Ascending aorta (tissue), 2 donors: ENCODE measurements at places on chromosomes 7 and 10. TPM values are rescaled to one million over a fixed set of nuclear protein-coding genes. Genes with fewer than 3 reads are reported as not detected.

The IFIT2 gene
- total RNA-seq: 0.85 TPM

The LIPF gene
- total RNA-seq: 7.1 TPM

- no peak overlapping the region for H3K27ac ChIP-seq
- H3K27me3 ChIP-seq: no peaks in the 10 kb centered on the region
- H3K4me3 ChIP-seq: no peak overlapping the region
- H3K4me1 ChIP-seq: no peaks in the 10 kb centered on the region
- DNase-seq: no peak
These were observed 13.1 kb upstream of the TMEM213 start for GRCh38 chr7:138784692-138785091.

- H3K27me3 ChIP-seq: no peaks in the 10 kb centered on the region
- no peaks in the 10 kb centered on the region for H3K4me1 ChIP-seq
- H3K36me3 ChIP-seq: peaks cover 4% of the 10 kb centered on the region
- H3K4me3 ChIP-seq: no peak overlapping the region
- DNase-seq: no peak
These were observed 224.3 kb downstream of the ELFN1 start for GRCh38 chr7:1894313-1894900.

DNA sequence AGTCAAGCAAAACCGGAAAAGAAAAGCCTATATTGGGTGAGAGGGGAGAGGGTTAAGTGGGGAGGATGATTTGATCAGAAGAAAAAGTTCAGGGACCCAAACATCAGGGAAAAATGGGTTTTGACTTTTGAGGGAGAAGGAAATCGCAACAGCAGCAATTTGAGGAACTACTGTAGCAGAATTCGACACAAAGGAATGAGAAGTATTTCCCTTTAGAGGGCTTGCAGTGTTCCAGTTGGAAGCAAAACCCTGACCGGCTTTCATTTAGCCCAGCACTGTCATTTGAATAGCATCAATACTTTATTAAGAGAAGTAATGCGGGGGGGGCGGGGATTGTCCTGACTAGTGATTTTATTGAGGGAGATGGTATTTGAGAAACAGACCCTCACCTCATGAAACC, 37.2 kb upstream of the GATA3 start:
- DNase-seq: no peak
- H3K27me3 ChIP-seq: no peaks in the 10 kb centered on the region
- H3K36me3 ChIP-seq: peaks cover 16% of the 10 kb centered on the region
- H3K4me1 ChIP-seq: no peaks in the 10 kb centered on the region
- H3K4me3 ChIP-seq: no peak overlapping the region
- no peak overlapping the region for H3K27ac ChIP-seq

DNA sequence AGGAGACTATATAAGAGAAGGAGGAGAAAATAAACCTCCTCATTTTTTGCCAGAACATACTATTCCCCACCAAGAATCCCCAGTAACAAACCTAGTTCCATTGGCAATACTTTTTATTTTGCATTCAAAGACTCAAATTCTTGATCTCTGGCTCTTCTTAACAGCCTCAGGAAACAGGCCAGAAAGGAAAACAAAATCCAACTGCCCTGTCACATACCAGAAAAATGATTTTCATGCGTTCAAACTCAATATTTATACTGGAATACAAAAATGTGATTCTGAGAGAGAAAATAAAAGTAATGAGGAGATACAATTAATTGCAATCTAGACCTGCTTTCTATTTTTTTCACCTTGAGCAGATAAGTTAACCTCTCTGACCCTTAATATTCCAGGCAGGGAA, 435.9 kb upstream of the AUTS2 start:
- no peak for DNase-seq
- no peaks in the 10 kb centered on the region for H3K27me3 ChIP-seq
- H3K4me3 ChIP-seq: no peak overlapping the region

GRCh38 chr10:6597478-6597877, 17.4 kb upstream of the PRKCQ start:
- no peaks in the 10 kb centered on the region for H3K36me3 ChIP-seq
- H3K4me1 ChIP-seq: no peaks in the 10 kb centered on the region
- no peak for DNase-seq
- no peaks in the 10 kb centered on the region for H3K27me3 ChIP-seq
- H3K4me3 ChIP-seq: no peak overlapping the region

- no peaks in the 10 kb centered on the region for H3K27me3 ChIP-seq
- no peak overlapping the region for H3K4me3 ChIP-seq
- H3K27ac ChIP-seq: no peak overlapping the region
- DNase-seq: no peak
These were observed 38.1 kb downstream of the COL1A2 start for GRCh38 chr7:94432817-94433216.

The DRGX gene
- not detected for total RNA-seq

The EVX1 gene
- total RNA-seq: not detected

GRCh38 chr7:113610572-113610971, 308.2 kb downstream of the PPP1R3A start:
- no peaks in the 10 kb centered on the region for H3K4me1 ChIP-seq
- H3K27ac ChIP-seq: no peak overlapping the region
- no peak for DNase-seq
- no peak overlapping the region for H3K4me3 ChIP-seq
- no peaks in the 10 kb centered on the region for H3K36me3 ChIP-seq

DNA sequence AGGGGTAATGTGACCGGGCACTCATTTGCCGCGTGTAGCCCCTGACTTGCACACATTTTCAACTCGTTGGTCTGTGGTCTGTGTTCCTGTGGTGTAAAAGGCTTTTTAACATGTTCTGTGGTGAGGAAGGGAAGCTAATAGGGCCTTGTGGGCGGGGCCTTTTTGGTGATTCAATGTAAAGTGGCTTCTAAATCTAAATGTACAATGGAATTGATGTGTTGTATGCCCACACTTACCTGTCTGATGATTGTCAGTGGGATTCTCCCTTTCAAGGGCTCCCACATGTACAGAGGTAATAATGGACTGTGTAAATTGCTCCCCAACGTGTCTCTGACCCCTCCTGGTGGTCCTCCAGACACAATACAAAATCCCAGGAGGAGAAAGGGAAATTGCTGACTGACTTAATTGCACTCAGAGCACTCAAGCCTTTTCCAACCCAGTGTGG, 43.1 kb upstream of the GATAD1 start:
- no peaks in the 10 kb centered on the region for H3K4me1 ChIP-seq
- H3K4me3 ChIP-seq: no peak overlapping the region
- H3K27me3 ChIP-seq: no peaks in the 10 kb centered on the region
- H3K27ac ChIP-seq: no peak overlapping the region

DNA sequence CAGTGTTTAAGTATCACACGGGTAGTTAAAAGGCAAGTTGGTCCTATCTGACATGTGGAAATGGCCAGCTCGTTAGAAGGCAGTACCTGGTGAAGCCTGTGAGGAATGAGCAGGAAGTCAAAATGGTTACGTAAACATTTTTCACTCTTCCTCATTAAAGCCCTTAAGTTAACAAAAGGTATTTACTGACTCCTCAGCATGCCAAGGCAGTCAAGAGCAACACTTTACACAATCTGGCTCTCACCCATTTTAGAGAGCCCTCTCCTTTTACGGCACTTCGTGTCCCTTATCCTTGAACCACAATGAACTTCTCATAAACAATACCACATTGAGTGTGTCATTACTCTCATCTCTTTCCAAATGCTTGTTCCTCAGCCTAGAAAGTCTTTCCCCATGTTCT, 11.0 kb upstream of the RSBN1L start:
- H3K27me3 ChIP-seq: no peaks in the 10 kb centered on the region
- H3K4me3 ChIP-seq: no peak overlapping the region
- no peak for DNase-seq
- H3K36me3 ChIP-seq: peaks cover 10% of the 10 kb centered on the region
- H3K27ac ChIP-seq: no peak overlapping the region

DNA sequence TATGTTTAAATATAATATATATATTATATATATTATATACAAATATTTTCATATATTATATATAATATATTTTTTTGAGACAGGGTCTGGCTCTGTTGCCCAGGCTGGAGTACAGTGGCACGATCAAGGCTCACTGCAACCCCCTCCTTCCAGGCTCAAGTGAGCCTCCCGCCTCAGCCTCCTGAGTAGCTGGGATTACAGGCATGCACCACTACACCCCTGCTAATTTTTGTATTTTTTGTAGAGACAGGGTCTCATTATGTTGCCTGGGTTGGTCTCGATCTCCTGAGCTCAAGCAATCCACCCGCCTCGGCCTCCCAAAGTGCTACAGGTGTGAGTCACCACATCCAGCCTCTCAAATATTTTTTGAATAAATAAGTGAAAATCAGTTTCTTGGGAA, 215.5 kb downstream of the GATA3 start:
- H3K36me3 ChIP-seq: no peaks in the 10 kb centered on the region
- no peaks in the 10 kb centered on the region for H3K4me1 ChIP-seq
- H3K27ac ChIP-seq: no peak overlapping the region
- no peak overlapping the region for H3K4me3 ChIP-seq
- H3K27me3 ChIP-seq: no peaks in the 10 kb centered on the region
- no peak for DNase-seq

DNA sequence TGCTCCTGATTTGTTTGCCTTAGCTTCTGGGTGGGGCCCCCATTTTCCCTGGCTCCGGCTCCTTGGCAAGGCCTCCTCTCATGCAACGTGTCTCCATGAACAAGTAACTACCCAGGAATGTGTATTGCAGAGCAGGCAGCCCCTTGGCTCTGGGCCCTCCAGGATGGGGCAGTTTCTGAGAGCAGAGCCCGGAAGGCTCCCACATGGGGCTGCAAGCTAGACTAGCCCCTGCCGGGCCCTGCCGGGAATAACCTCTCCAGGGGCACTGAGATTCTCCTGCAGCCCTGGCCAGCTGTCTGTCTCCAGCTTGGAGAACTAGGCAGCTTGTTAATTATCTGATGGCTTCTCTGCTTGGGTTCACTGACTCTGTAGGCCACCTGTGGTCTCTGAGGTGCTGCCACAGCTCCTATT, 184.0 kb upstream of the INHBA start:
- H3K36me3 ChIP-seq: no peaks in the 10 kb centered on the region
- no peak overlapping the region for H3K4me3 ChIP-seq
- no peak for DNase-seq
- no peak overlapping the region for H3K27ac ChIP-seq

GRCh38 chr10:93115661-93116383, 42.1 kb downstream of the CYP26A1 start:
- no peaks in the 10 kb centered on the region for H3K27me3 ChIP-seq
- no peak overlapping the region for H3K27ac ChIP-seq
- no peaks in the 10 kb centered on the region for H3K36me3 ChIP-seq
- H3K4me1 ChIP-seq: no peaks in the 10 kb centered on the region

DNA sequence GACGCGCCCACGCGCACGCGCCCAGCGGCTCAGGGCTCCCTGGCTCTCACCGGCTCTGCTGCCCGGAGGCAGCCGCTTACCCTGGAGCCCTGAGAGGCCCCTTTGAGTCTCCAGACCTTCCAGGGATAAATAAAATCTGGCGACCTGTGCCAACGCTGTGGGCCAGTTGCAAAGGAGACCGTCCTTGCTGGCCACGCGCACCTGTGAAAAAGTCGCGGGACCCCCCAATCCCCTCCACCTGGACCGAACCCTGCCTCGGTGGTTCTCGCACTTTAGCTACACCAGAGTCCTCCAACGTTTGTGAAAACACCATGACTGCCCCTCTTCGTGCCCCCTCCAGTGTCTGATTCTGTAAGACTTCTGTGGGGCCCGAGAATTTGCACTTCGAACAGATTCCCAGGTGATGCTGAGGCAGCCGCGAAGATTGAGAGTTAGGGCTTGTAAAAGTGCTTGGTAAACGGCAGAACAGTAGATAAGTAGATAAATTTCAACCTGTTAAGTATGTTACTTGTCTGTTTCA, 102.4 kb upstream of the SVIL start:
- H3K4me1 ChIP-seq: peaks cover 5% of the 10 kb centered on the region
- no peaks in the 10 kb centered on the region for H3K36me3 ChIP-seq
- peak overlapping the region; percentile 95 for H3K27ac ChIP-seq
- DNase-seq: no peak

The DPYSL4 gene
- total RNA-seq: not detected

DNA sequence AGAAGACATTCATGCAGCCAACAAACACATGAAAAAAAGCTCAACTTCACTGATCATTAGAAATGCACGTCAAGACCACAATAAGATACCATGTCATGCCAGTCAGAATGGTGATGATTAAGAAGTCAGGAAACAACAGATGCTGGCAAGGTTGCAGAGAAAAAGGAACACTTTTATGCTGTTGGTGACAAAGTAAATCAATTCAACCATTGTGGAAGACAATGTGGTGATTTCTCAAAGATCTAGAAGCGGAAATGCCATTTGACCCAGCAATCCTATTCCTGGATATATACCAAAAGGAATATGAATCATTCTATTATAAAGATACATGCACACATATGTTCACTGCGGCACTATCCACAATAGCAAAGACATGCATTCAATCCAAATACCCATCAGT, 77.6 kb downstream of the C10orf90 start:
- DNase-seq: no peak
- no peaks in the 10 kb centered on the region for H3K36me3 ChIP-seq
- H3K4me1 ChIP-seq: no peaks in the 10 kb centered on the region
- no peak overlapping the region for H3K4me3 ChIP-seq
- H3K27me3 ChIP-seq: no peaks in the 10 kb centered on the region

DNA sequence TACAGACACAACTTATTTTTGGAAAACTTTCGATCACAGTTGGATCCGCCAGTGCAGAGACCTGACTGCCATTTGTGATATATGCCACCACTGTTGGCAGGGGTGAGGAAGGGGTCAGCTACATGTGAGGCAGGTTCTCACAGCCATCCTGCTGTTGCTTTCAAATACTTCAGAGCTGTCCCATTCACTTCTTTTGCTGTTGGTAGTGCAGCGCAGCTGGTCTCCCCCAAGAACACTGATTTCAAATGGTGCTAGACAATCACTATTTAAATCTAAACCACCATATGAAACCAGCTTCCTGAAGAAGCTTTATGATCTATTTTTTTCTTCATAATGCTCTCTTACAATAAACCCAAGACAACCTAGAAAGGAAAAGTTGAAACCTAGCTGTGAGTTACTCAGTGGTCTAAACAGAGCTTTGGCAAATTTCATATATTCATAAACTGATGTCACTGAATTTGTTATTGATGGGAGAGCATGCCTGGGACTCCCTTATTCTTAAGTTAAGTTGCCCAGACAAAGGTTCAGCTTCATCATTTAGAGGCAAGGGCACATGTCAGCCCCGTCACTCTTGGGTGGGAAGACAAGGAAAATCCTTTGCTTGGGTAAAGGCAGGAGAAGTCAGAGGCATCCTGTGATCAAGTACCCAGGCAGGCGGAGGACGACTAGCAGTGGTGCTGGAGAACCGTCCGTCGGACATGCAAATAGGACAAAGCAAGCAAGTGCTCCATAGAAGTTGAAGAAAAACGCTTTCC, 143.4 kb upstream of the KLF14 start:
- no peak overlapping the region for H3K27ac ChIP-seq
- H3K4me3 ChIP-seq: no peak overlapping the region
- H3K36me3 ChIP-seq: peaks cover 8% of the 10 kb centered on the region
- H3K27me3 ChIP-seq: no peaks in the 10 kb centered on the region
- peaks cover 17% of the 10 kb centered on the region for H3K4me1 ChIP-seq
- DNase-seq: no peak
